Subcutaneous adipose tissue (tissue), 4 donors: ENCODE measurements at places on chromosomes 12 and 14. TPM values are rescaled to one million over a fixed set of nuclear protein-coding genes. Genes with fewer than 3 reads are reported as not detected.

LRRK2 gene
- 39.9 TPM for total RNA-seq

GUCY2C gene
- total RNA-seq, result not detected

MFAP5 gene
- 406 TPM for total RNA-seq

FAIM2 gene
- not detected for total RNA-seq

AQP5 gene
- total RNA-seq, result not detected
